ENCODE measurements at places on chromosomes 12 and 14.

- DNase-seq = no peak
Measured at GRCh38 chr12:49294086-49294803, 702 bp upstream of the PRPH start.

- DNase-seq = peak; percentile 73
Measured at GRCh38 chr12:26874501-26875296, 41.7 kb upstream of the ITPR2 start.

- DNase-seq = peak; percentile 85
Measured at GRCh38 chr14:106308839-106309389, 782.5 kb downstream of the TMEM121 start.

- DNase-seq = no peak
Measured at GRCh38 chr14:92323011-92323915, at the start of gene SLC24A4. Gene SLC24A4, plus strand, starts transcription at chr14:92323165. Its CDS starts 666 bp downstream, at chr14:92323831.

GRCh38 chr12:84554199-84554723 lies 358.3 kb downstream of the SLC6A15 start:
- no peak for DNase-seq

GRCh38 chr12:129328235-129328634 lies 475.0 kb downstream of the GLT1D1 start:
- no peak for DNase-seq

- peak; percentile 26 for DNase-seq
Measured at GRCh38 chr14:64763801-64764621, 59.8 kb downstream of the PLEKHG3 start.

GRCh38 chr14:63045234-63045611 lies at the start of gene KCNH5:
Gene KCNH5, minus strand, starts transcription at chr14:63045458. Its CDS starts 272 bp downstream, at chr14:63045186.
- no peak for DNase-seq

DNA sequence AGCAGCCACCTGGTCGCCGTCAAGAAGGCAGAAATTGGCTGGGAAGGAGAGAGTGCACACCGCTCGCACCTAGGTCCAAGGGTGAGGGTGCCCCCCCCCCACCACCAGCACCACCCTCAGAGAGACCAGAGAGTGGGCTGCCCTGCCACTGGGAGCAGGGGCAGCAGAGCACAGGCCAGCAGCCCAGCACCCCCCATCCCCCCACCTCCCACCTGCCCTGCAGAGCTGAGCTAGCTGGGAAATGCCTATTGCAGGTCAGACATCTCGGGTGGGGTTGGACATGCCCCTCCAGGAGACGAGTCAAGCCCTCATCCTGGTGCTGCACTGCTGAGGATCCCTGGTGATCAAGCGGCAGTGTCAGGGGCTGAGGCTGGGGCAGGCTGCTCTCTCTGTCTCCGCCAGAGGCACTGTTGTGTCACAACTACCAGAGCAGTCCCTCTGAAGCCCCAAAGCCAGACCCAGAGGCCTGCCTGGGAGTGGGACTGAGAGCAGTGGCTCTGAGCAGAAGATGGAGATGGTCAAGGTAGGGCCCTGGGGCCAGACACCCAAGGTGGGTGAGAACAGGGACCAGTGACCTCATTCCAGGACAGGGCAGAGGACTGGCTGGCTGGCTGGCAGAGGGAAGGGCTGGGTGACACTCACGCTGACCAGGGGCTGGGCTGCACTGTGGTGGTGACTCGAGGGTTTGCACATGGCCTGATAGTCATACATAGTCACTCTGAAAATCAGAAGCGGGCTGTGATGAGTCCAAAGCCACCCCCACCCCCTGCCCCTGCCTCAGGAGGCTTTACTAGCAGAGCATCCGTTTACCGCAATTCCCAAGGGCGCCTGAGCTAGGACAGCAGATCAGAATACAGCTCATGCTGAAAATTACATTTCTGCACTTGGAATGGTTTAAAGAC lies 19.7 kb upstream of the LRTM2 start:
- peak; percentile 71 for DNase-seq
